ENCODE measurements at places on chromosomes 7 and 10.

GRCh38 chr10:43255634-43256431, 11.0 kb downstream of the RASGEF1A start:
- no peak for DNase-seq

DNA sequence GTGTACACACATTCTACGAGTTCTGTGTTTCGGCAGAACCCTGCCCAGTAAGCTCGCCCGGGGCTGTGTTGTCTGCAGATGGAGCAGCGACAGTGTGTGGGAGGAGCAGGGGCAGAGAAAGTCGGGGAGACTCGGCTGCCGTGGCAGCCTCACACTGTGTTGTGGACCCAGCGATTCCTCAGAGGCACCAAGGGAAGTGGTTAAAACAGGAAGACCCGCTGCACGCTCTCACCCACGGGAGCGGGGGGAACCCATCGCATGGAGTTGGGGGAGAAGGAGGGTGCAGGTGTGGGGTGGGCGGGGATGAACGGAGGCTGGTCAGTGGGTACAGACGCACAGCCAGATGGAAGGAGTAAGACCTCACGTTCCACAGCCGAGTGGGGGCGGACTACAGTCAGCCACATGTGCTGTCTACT, 250.2 kb downstream of the ELFN1 start:
- DNase-seq = no peak

- no peak for DNase-seq
Measured at GRCh38 chr7:99642027-99642426, 25.3 kb downstream of the ZSCAN25 start.

DNA sequence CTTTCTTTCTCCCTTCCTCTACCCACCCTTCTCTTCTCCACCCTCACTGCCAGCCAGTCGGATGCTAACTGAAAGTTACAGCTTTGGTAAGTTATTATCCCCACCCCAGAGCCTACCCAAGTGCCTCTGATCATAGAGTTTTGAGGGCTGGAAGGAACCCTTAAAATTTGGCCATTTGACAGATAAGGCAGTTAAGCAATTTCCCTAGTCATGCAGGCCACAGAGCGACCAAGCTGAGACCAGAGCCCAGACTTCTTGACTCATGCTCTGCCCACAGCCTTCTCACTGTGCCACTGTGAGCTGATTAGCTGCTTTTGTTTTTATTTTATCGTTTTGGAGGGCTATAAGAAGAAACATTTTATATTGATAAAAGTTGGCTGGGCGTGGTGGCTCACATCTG, 17.2 kb downstream of the SAP25 start:
- no peak for DNase-seq

DNA sequence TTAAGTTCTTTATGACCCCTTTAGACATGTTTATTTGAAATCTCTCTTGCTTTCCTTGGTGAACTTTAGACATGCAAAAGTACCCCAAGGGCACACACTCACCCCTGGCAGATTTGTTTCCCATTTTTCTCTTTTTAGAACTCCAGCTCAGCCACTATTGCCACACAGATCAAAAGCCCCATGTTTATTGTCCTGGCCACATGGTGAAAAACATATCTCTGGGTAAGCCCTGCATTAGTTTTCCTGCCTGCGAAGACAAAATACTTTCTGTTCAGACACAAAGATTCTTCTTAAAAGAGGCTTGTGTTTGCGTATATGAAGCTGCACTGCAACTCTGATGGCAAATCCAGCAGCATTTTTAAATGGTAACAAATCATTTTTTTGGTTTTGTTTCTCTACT, 200.0 kb downstream of the POLR1F start:
- DNase-seq = no peak

- no peak for DNase-seq
Measured at GRCh38 chr7:150556521-150557138, 10.6 kb upstream of the GIMAP4 start.

DNA sequence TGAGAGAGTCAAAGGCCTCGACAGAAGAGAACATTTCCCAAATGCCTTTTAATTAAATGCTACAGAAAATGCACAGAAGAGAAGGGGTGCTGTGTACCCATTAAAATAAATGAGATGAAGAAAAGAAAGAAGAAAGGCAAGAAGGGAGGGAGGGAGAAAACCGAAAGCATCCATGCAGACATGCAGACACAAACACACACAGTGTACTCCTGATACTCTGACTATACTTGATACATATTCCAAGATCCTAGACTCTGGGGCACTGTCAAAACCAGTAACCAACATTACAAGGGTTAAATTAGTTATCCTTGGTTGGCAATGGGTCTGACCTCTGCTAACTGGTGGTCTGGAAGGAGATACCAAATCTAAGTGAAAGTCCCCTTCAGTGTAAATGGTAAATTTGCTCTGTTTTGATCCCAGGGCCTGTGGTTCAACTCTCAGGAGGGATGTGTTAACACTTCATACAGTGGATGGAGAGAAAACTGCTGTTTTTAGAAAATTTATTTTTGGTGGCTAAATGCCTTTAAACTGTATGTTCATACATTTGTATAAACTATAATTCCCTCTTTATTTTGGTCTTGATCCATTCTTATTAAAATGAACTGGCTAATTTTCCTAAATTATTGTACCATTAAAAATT, 241.3 kb downstream of the GLI3 start:
- DNase-seq = no peak
